T-cell (primary cell): ENCODE measurements at places on chromosomes 12 and 14.

DNA sequence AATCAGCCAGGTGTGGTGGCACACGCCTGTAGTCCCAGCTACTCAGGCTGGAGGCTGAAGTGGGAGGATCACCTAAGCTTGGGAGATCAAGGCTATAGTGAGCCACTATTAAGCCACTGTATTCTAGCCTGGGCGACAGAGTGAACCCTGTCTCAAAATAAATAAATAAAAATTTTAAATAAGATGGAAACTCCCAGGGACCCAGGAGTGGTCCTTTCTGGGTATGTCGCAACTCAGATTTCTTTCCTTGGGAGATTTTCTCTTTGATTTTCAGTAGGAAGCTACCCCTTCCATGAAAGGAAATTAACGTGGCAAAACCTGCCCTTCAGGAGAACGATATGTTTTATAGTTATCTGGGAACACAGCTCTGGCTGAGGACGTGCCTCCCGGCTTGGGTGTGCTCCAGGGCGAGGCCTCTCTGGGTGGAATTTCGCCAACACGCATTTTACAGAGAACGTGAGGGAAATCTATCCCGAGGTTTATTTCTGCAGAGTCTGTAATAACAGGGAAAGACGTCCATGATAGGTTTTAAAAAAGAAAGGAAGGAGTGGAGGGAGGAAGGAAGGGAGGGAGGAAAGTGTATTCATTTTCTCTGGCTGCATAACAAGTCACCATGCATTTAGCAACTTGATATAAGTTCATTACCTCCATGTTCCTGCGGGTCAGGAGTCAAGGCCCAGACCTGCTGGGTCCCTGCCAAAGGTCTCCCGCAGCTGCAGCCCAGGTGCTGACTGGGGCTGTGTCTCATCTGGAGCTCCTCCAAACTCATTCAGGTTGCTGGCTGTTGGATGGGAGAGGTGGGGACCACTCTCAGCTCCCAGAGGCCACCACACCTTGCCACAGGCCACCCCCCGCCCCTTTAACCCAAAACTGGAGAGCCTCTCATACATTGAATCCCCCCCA is 80.6 kb upstream of the GSC start:
- DNase-seq, result no peak

DNA sequence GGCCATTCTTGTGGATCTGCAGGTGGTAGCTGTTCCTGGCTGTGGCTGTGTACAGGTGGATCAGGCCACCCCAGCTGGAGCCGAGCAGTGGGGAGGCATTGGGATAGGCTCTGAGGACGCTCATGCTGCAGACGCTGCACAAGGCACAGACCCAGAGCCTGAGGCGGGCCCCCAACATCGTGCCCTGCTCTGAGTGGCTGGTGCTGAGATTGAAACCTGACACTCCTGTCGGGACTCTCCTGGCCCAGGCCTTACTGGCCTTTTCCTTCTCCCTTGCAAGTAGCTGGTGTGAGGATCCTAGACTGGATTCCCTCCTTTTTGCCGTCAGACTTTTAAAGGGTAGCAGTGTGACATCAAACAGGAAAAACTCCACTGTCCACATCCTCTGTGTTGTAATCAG is at the start of gene FGF23:
TSS of gene FGF23 (minus strand) at position 308 of the 400 bp plus-strand sequence. CDS start at position 178, 130 bp downstream.
- no peak for DNase-seq

DNA sequence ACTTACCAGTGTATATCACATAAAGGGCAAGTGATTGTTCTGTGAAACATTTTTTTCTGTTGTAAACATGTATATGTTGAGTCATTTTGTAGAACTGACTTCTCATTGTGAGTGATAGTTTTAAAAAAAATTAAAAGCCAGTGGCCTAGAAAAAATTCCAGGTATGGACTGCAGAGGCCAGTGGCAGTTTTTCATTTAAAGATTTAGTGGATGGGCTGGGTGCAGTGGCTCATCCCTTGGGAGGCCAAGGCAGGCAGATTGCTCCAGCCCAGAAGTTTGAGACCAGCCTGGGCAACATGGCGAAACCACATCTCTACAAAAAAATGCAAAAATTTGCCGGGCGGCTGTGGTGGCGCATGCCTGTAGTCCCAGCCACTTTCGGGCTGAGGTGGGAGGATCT is 84.7 kb upstream of the MDM1 start:
- DNase-seq, result no peak

DNA sequence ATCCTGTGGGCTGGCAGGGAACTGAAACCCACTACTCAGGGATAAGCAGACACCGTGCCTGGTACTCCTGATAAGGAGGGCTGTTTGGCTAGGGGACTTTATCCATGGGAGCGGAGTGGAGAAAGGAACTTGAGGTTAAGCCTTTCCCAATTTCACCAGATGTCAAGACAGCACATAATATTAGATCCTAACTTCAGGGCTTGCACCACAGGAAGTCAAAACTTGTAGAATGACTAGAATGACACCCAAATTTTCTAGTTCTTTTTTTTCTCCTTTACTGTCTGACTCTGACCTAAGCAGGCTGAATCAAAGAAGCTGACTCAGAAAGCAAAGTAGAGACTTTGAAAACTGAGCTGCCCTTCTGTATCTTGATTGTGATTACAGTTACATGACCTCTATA is 7.1 kb upstream of the CGRRF1 start:
- DNase-seq, result no peak

- DNase-seq, result no peak
Observed at GRCh38 chr12:57181561-57182155, 34.2 kb upstream of the LRP1-AS start.

DNA sequence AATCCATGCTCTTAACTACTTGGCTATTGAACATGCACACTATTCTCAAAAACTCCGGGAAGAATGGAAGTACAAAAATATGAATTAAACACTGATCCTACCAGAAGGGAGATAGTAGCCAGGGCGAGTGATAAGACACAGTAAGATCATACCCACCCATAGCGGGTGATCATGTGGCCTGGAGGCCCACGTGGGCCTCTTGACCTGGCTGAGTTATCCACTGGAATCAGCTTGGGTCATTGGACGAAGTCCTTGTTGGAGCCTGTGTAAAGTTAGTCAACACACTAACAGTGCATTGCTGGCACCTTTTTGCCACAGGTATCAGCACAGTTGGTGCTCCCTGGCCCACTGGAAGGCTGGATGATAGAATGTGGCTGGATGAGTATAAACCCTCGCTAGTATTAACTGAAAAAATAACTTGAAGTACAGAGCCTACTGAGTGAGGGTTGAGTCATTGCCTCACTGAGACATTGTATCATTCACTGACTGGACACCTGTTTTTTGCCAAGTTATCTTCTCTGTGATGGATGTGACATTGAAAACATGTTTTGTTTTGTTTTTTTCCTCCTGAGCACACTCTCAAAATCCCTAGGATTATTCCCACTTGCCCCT is 149.2 kb upstream of the FUT8 start:
- no peak for DNase-seq

- no peak for DNase-seq
Observed at GRCh38 chr12:89239534-89239933, 112.8 kb downstream of the DUSP6 start.

DNA sequence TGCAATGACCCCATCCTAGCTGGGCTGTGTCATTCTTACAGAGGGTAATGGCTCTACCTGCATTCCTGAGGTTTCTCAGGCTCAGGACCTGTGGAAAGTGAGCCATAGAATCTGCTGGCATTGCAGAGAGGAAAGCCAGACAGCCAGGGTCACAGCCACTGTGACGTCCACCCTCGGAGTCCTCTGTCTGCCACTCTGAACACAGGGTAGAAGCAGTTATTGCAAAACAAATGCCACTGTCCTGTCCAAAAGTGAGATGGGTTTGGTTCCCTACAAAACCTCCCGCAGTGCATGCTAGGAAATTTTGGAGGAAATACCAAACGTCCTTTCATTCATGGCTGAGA is 37.8 kb downstream of the TNFAIP2 start:
- no peak for DNase-seq

- DNase-seq, result no peak
Observed at GRCh38 chr12:94379479-94380113, 80.1 kb downstream of the CEP83 start.

- DNase-seq, result no peak
Observed at GRCh38 chr14:104439625-104440024, 139.9 kb upstream of the C14orf180 start.

GRCh38 chr14:20998139-20998538 is 954 bp upstream of the SLC39A2 start:
- DNase-seq, result no peak

DNA sequence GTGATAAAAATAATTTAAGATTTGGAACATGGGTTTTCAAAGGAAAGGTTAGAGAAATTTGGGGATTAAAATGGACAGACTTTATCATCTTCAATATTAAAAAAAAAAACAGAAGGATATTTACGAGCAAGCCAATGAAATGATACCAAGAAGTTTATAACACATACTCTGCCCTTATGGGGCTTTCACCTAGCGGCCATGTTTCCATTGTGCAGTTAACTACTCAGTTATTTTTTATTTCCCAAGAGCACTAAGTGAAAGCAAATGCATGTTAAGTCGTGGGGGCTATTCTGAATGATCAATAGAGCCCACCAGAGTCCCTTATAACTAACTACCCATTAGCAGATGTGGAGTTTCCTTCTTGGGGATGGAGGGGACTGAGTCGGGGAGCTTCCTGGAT is 53.9 kb downstream of the ETV6 start:
- DNase-seq, result no peak

DNA sequence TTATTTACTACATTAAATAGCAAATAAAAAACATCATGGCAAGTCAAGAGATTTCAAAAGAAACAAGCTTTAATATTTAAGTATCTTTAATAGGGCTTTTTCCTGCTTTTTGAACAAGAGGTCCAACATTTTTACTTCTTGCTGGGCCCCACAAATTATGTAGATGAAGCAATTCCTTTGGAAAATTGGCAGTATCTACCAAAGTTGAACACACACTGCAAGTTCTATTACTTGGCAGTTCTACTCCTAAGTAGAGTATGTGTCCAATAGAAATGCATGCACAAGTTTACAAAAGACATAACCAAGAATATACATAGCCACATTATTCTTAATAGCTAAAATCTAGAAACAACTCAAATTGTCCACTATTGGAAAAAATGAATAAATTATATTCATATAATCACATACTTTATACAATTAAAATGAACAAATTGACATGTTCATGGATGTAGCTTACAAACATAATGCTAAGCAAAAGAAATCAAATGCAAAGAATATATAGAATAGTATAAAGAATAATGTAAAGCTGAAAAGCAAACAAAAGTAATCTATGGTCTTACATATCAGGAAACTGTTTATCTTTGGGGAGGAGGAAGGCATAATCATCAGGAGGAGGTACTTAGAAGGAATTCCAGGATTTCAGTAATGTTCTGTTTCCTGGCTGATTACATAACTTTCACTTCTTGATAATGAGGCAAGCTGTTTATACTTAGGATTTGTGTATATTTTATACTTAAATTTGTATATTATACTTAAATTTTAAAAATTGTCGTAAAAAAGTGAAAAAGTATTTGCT is 6.5 kb upstream of the TMBIM4 start:
- no peak for DNase-seq

DNA sequence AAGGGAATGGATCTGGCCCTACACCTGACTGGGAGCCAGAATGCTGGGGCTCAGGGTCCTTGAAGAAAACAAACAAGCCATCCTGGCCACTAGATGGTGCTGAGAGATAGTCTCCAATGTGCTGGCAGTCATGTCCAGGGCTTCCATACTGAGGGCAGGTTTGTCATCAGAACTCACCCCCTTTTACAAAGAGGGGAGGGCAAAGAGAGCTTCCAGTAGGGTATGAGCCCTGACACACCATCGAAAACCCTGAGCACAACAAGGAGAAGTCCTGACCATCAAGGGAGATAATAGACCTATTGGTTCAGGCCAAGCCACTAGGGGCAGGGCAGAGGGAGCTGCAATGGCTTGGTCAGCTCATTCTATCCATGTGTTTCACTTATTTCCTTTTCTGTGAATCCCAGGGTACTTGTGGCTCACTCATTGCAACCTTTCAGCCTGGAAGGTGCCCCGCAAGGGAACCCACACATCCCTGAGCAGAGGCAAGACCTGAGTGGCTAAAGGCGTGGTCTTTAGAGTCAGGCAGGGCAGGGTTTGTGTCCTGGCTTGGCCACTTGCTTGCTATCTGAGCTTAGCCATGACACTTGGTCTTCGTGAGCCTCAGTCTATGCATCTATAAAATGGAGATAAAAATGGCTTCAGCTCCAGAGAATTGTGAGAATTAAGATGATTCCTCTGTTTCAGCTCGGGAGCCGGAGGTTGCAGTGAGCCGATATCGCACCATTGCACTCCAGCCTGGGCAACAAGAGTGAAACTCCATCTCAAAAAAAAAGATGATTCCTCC is 6.2 kb upstream of the PLEKHH1 start:
- peak; percentile 15 for DNase-seq

DNA sequence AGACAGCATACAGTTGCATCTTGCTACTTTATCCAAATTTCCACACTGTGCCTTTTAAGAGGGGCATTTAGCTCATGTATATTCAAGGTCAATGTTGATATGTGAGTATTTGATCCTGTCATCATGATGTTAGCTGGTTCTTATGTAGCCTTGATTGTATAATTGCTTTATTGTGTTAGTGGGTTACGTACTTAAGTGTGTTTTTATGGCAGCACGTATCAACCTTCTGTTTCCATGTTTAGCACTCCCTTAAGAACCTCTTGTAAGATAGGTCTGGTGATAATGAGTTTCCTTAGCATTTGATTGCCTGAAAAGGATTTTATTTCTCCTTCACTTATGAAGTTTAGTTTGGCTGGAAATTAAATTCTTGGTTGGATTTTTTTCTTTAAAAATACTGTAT is 445.2 kb downstream of the NAV3 start:
- no peak for DNase-seq

DNA sequence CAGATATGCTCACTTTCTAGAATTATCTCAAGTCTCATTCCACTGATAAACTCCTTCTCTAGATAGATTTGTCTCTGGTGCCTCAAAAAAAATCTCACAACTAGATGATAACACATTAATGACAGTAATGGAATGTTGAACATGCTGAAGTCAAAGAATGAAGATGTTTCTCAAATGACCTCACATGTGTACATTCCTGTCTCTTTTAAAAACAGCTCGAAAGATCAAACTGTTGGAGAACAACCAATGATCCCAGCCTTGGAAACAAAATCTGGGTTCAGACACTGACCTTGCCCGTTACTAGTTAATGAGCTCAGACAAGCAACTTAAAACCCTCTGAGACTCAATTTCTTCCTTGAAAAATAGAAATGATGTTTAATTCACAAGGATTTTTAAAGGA is 44.7 kb upstream of the KCNJ8 start:
- DNase-seq, result no peak

- no peak for DNase-seq
Observed at GRCh38 chr12:116539905-116540482, 19.2 kb upstream of the MAP1LC3B2 start.

- DNase-seq, result peak; percentile 60
Observed at GRCh38 chr14:72714094-72714493, 179.8 kb downstream of the DPF3 start.

GRCh38 chr12:51841727-51842126 is 6.8 kb downstream of the FIGNL2 start:
- DNase-seq, result no peak

DNA sequence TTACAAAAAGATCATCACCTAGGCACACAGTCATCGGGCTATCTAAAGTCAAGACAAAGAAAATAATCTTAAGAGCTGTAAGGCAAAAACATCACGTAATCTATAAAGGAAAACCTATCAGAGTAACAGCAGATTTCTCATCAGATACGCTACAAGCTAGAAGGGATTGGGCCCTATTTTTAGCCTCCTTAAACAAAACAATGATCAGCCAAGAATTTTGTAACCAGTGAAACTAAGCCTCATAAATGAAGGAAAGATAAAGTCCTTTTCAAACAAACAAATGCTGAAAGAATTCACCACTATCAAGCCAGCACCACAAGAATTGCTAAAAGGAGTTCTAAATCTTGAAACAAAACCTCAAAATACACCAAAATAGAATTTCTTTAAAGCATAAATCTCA is 191.6 kb upstream of the BMP4 start:
- DNase-seq, result no peak

- DNase-seq, result no peak
Observed at GRCh38 chr12:43308776-43309175, 243.2 kb downstream of the ADAMTS20 start.
